Activated T-helper 9 cell treated with anti-CD3 and anti-CD28 coated beads, Interleukin-2, amount 50 U/mL, for 16 hours (primary cell): ENCODE measurements at places on chromosomes 3 and 15.

GRCh38 chr15:36811903-36812302, 232.5 kb downstream of the CDIN1 start:
- DNase-seq, result no peak

DNA sequence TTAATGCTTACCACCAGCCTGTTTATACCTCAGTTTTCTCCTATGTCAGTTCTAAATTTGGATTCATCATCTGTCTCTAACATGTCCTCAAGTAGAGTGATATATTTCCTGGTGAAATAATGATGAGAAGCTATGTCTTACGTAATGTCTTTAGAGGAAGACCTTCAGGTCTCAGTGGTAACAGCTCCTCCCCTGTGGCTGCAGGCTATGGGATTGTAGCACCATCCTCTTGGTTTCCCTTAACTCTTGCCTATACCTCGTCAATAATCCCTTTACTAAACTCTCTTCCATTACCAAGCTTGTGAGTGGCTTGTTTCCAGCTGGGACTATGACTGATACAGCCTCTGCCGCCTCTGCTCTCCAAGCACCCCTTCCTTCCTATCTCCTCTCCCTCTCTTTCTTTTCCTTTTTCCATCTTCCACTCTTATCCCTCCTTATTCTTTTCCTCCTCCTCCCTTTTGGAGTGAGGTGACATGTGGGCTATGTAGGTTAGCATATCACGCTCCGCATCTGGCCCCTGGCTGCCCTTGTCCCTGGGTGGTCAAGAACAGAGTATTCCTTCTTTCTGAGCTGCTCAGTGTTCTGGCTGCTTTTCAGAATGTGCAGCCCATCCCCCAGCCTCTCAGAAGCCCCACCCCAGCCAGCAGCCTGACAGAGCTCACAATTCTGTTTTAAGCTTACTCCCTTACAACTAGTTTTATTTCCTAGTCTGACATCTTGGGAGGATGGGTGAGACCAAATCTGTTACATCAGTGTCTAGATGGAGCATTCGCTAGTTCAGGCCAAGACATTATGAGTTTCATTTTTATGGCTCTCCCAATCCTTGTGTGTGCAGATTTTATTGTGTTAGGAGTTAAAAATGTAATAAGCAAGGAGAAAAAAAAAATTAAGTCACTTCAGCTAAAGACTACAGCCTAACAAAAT, 75.0 kb upstream of the RNU6-1 start:
- no peak for DNase-seq

- DNase-seq, result no peak
These were observed 117.5 kb downstream of the EEFSEC start for GRCh38 chr3:128270559-128271492.

DNA sequence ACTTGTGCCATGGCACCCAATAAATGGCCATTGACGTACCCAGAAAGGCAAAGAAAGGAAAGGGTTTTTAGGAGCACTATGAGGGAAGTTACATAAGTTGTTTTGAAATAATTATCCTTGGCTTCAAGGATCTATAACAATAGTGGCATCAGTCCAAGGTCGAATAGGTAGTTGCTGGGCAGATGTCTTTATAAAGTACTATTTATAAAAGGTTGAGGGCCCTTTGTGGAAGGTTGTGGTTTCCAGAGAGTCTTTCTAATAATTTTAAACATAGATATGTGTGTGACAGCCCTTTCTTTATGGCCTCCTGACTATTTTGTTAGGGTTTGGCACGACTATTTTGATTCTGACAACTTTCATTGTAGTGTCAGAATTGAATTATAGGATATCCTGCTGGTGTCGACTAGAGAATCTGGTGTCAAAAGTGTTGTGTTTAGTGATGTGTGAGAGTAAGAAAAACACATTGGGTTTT, 260.5 kb downstream of the PYDC2 start:
- no peak for DNase-seq

DNA sequence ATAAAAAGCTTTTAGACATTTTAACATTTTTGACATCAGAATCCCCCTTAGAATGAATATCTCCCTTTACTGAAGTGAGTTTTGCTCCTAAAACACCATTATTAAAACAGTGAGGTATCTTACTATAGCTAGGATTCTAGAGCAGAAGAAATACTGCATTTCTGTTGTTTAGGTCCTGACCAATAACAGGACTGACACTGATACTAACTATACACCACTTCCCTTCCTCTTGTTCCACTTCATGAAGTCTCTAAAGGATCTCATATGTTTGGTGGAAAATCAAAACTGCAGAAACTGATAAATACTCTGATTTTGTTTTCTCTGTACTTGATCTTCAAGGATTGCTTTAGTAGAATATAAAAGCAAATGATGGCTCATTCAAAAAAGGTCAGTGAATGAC, 230.7 kb downstream of the SUCLG2 start:
- no peak for DNase-seq

DNA sequence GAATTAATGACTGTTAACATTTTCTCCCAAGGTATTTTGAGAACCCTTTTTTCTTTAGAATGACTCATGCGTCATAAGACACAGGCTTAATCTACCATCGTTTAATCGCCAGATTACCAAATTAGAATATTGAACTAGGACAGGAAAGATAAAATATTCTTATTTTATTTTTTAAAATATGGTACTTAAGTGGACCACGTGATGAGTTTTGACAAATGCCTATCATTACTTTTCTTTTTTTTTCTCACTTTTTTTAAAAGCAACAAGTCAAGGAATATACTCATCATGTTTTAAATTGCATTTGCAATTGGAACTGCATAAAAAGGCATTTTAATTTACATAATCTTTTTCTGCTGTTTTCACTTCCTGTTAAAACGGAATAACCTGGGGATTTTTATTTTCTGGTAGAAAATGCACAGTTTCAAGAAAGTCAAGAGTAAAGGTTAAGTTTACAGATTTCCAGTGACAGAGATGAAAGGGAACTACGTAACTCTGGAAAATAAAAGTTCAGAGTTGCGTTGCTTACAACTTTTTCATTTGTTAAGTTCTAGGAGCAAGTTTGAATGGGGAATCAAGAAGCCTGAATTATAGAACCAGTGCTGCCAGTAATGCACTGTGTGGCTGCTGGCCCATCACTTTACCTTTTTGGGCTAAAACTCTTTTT, 23.6 kb downstream of the SIAH2 start:
- DNase-seq, result no peak

DNA sequence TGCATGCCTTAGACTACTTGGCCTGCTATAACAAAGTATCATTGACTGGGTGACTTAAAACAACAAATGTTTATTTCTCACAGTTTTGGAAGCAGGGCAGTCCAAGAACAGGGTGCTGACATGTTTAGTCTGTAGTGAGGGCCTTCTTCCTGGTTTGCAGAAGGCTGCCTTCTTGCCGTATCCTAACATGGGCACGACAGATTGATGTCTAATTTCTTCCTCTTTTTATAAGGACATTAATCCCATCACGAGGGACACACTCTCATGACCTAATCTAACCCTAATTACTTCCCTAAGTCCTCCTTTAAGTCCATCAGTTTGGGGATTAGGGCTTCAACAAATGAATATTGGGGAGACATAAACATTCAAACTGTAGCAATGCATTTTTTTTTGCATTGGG, 10.9 kb upstream of the GOLGA8B start:
- DNase-seq, result no peak

DNA sequence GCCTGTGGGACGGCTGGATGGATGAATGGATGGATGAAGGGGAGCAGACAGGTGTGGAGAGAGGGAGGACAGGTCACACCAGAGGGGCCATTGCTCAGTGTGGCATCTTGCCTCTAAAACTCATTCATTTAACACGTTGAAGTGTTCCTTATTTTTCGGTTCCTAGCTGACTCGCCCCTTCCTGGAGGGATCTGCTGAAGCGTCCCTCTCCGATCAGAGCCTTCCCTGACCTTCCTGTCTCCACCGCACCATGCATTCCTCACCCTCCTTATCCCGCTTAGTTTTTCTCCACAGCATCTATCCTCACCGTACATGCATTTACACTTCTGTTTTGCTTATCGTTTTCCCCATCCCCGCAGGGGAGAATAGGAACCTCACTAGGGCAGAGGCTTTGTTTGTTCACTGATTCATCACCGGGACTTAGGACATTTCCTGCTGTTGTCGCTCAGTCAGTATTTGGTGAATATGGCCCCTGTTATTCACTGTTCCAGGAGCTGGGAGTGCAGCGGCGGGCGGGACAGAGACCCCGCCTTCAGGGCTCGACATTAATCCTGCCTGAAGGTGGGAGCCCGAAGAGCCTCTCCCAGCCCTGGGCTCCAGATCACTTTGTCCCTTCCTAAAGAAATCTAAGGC, 32.0 kb downstream of the FOXL2 start:
- DNase-seq, result no peak

GRCh38 chr3:30188713-30189112, 417.7 kb upstream of the TGFBR2 start:
- DNase-seq, result no peak

DNA sequence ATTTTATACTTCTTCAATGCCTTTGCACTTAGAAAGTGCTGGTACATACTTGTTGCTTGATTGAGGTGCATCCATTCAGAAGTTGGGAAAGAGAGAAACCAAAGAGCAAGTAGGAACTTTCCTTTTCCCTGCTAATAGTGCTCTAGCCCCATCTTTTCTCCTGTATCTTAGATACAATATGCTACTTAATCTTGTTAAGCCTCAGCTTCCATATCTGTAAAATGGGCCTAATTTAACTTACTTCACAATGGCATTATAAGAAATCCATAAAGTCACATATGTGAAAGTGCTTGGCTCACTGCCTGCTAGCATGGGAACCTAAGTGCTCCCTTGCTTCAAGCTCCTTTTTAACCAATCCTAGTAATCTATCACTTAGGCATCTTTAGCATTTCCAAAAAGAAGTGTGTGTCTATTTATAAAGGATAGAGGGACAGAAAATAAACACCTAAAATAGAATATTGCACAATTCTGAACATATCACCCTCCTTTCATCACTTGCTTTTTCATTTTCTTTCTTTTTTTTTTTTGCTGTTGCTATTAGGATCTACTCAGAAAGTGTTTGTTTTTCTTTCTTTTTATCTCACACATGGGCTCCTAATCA, 28.1 kb downstream of the KCNAB1 start:
- no peak for DNase-seq

GRCh38 chr3:49644684-49645083, 29.5 kb upstream of the APEH start:
- no peak for DNase-seq

- no peak for DNase-seq
These were observed 353.4 kb downstream of the EPHB1 start for GRCh38 chr3:135148398-135149020.

DNA sequence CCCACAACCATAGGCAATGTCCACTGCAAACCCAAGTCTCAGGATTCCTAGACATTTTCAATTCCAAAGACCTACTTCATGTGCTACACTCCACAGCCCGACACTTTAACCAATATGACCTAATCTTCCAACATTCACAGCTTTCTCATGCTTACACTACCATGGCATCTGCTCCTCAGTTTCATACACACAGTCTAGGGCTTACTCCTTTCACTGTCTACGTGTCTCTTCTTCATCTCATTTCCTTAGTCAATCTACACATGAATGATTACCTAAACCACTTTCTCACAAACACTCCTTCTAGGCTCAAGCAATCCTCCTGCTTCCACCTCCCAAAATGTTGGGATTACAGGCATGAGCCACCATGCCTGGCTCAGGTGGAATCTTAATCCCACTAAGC, 106.3 kb downstream of the STAG1 start:
- no peak for DNase-seq

GRCh38 chr3:40307176-40307575, 2.3 kb upstream of the EIF1B start:
- DNase-seq, result no peak

DNA sequence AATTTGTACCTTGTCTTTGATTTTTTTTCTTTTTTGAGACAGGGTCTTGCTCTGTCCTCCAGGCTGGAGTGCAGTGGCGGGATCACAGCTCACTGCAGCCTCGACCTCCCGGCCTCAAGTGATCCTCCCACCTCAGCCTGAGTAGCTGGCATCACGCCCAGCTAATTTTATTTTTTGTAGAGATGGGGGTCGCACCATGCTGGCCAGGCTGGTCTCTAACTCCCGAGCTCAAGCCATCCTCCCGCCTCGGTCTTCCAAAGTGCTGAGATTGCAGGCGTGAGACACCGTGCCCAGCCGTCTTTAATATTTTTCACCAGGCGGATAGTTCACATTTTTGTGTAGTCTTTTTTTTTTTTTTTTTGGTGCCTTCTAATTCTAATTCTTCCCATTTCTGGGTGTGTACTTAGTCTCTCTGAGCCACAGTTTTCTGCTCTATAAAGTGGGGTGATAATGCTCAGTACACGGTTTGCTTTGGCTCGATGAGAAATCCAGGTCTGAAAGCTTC, 528 bp upstream of the TATDN2 start:
- DNase-seq, result no peak

GRCh38 chr3:10286133-10286524, 6.6 kb downstream of the GHRL start:
- no peak for DNase-seq

DNA sequence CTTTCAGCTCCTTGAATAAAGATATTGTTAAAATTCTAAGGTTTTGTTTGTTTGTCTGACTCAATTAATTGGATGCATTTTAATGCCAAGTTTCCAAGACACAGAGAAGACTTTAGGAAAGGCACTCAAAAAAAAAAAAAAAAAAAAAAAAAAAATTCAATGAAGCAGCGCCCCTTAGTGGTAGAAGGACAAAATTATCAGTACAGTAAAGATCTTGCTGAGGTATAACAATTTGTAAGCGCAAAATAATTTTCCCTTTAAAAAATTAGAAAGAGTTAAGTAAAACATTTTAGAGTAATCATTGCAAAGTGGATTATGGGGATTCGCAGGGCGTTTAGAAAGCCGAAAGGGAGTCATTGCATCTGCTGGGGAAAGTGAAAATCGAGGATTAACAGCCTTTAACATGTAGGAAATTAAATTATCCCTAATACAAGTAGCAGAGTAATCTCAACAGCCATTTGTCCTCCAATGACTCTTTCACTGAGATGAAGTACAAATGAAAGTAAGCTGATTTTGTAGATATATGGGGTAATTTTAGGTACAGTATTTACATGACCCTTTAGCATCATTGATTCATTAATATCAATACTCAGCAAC, 5.8 kb upstream of the DIS3L start:
- DNase-seq, result no peak

DNA sequence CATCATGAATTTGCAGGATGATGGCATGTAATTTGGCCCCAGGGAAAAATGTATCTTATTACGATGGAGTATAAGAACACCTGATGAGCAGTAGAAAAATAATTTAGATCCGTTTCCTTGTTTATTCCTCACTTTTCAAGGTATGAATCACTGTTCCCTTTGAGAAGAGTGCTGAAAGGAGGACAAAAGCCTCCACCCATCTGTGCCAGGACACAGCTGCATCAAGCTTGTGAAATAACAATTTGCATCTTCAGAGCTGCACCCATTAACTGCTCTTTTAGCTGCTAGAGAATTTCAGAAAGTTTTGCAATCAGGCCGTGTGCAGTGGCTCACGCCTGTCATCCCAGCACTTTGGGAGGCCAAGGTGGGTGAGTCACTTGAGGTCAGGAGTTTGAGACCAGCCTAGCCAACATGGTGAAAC, 9.6 kb downstream of the CLDND1 start:
- no peak for DNase-seq
